ENCODE measurements at places on chromosomes 11 and 22.

DNA sequence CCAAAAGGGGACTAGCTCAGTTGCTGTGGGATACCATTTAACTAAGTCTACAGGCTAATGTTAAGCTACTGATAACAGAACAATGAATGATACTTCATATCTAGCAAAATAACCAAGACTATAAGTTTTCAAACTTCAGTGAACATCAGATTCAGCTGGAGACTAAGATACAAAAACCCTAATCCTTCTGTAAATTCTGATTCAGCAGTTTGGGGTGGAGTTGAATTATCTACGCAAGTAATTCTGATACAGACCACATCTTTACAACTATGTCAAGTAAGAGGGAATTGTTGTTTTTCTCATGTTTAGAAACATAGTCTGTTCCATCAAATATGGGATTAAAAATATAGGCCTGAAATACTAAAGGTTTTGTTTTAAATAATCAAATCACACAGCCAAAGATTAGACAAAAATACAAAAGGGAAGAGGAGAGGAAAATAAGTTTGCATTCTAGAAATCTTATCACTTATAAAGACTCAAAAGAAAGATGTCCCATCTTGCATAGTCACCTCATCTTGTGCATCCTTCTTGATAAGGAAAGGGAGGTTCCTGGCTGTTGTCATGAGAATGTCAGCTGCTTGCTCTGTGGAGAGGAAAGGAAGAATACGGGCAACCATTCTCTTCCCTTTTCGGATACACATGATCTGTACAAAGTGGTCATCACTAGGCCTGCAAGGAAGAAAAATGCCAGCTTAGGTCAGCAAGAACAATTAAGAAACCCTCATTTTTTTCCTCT is 21.4 kb downstream of the PATL1 start:
- DNase-seq: no peak

- no peak for DNase-seq
These were observed 15.5 kb upstream of the GRK3 start for GRCh38 chr22:25548866-25549464.

GRCh38 chr22:20015971-20016733 is 471 bp downstream of the ARVCF start:
- DNase-seq: no peak

DNA sequence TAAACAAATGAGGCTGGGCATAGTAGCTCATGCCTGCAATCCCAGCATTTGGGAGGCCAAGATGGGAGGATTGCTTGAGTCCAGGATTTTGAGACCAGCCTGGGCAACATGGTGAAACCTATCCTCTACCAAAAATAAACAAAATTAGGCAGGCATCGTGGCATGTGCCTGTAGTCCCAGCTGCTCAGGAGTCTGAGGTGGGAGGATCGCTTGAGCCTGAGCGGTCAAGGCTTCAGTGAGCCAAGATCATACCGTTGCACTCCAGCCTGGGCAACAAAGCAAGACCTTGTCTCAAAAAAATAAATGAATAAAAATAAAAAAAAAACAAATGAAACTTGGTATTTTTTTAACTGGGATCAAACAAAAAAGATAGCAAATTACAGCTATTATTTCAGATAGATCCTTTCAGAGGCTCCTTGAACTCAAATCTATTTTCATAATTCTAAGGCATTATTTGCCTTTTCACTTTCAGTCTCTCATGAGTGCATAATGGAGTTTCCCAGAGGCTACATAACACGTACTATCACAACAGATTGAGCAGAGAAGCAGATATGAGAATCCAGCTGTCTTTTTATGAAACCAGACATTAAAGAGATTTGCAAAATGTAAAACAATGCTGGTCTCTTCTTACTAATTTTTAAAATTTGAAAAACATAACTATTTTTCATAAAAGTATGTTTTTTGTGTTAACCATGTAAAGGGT is 23.1 kb downstream of the DDIAS start:
- DNase-seq: no peak

DNA sequence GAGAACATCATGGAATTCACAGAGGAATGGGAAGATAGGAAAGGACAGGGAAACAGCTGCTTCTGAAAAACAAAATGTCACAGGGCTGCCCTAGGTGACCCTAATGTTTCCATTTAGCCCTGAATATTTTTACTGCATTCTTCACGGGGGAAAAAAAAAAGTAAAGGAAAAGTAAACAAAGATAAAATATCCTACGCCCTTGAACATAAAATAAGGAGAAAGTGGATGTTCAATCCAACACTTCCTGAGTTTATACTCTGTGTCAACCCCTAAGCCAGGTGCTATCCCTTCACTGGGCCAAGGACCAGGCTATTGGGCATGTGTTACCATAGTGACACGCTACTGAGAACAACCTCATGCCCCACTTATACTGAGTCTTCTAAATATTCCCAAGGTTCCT is 84.7 kb downstream of the FAM76B start:
- DNase-seq: no peak

GRCh38 chr22:20114506-20115475 is 1.1 kb upstream of the RANBP1 start:
- no peak for DNase-seq

DNA sequence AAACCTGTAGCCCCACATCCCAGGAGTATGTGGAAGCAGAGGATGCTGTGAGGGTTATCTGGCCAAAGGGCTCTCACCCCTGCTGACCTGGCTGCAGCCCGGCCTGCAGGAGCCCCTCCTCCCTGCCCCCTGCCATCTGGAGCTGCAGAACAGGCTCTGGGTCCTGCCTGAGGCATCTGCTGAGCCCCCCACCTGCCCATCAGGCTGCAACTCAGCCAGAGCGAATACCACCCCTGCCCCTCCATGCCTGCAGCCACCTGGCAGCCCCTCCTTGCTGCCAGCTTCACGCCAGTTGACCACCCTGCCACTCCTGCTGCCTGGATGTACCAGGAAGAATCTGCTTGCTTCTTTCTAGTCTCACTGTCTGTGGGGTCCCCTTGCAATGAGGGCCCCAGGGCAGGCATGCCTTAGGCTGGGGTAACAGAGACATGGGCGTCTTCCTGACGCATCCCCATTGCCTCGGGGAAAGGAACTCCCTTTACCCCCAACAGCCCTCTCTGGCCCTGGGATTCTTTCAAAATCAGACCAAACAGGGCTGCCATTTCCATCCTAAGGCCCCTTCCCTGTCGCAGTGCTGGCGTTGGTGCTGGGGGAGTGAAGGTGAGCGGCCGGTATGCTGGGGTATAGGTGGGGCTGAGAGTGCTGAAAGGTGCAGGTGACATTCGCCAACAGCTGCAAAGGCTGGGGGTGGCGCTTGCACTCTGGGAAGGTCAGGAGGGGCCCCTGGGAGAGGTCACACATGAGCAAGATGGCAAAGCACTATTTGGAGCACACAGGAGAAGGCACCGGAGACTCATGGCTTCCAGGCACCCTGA is 1334.6 kb downstream of the TBC1D22A start:
- DNase-seq: no peak

GRCh38 chr11:71477641-71478527 is 24.9 kb downstream of the NADSYN1 start:
- no peak for DNase-seq
